ENCODE measurements at places on chromosomes 7 and 10. TPM values are rescaled to one million over a fixed set of nuclear protein-coding genes. Genes with fewer than 3 reads are reported as not detected.

Gene ARMC3
- total RNA-seq = 0.45 TPM

Gene SLC16A9
- total RNA-seq = 0.09 TPM

Gene LIPM
- total RNA-seq = not detected

Gene OR6V1
- total RNA-seq = not detected

Gene TDRD1
- total RNA-seq = not detected

Gene PLAU
- 123 TPM for total RNA-seq

Gene GSAP
- total RNA-seq = 1.8 TPM

Gene RBP3
- total RNA-seq = not detected

Gene PLAC9
- total RNA-seq = 0.46 TPM

Gene ANKRD30A
- 0.88 TPM for total RNA-seq

Gene AGAP4
- total RNA-seq = 7.9 TPM

Gene CADPS2
- 0.08 TPM for total RNA-seq

Gene C10orf53
- total RNA-seq = not detected

Gene HNRNPA2B1
- total RNA-seq = 1,514 TPM

Gene LIPK
- total RNA-seq = not detected

Gene PLA2G12B
- total RNA-seq = not detected

Gene IGFBP3
- total RNA-seq = 221 TPM

Gene HEPACAM2
- not detected for total RNA-seq

Gene IL2RA
- not detected for total RNA-seq
